CD4-positive, alpha-beta T cell treated with Interleukin-2 at 100 ng/mL for 4 hours (primary cell): ENCODE measurements at places on chromosomes 3 and 15.

DNA sequence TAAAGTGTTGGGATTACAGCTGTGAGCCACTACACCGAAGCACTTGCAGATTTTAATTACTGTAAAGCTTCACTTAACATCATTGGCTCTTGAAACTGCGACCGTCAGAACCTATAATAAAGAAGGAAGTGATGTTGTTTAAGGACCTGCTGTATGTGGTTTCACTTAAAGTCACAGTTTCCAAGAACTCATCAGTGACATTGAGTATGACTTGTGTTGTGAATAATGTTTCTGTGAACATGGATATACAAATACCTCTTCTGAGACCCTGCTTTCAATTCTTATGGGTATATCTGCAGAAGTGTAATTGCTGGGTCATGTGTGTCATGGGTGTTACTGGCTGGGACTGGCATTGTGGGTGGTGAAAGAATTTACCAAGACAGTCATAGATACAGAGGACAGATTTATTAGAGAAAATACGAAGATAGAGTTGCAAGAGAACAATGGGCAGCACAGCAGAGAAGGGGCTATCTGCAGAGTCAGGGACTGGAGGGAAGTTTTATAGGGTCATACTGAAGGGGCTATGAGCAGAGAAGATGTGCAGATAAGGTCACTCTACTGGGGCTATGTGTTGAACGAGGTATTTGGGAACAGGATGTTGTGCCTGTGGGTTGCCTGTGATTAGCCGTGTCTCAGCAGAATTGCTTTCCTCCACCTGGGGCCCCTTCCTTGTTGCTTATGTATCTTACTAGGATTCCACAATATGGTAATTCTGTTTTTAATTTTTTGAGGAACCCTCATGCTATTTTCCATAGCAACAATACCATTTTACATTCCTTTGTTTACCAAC lies 4.5 kb downstream of the NDUFB5 start:
- peak; percentile 64 for DNase-seq

DNA sequence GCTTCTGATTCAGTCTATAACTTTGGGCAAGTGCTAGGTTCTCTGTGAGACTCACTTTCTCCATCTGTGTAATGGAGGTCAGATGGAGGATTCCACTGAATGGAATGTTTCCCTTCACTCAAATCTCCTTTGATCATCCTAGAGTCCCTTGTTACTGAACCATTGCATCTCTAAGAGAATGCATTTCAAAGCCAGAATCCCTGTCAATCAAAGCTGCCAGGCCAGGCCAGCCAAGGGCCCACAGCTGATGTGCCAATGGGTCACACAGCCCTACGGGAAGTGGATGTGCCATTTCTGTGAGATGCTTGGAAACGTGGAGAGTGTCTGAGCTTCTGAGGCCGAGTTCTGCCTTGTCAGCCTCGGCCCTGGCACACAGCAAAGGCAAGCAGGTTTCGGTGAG lies 32.4 kb downstream of the SCN5A start:
- DNase-seq: no peak

DNA sequence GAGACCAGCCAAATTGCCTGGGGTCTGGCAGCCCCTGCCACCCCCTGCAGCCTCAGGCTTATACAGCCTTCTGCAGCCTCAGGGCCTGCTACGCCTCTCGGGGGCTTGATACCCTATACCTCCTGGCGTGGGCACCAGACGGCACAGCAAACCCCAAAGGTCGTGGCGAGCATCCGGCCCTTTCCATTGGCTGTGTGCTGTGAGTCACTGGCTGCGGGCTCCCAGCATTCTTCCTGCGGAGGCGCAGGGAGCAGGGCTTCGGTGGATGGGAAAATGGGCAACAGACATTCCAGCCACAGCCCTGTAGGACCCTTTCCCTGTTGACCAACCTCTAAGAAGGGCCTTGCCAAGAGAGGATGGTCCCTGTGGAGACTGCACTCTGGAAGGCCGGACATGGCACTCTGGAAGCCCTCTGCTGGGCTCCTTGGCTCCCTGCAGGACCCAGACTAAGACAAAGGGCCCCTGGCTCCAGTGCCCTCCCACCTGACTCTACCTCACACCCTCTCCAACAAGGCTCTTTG lies 59.6 kb downstream of the ITGA11 start:
- DNase-seq: no peak

DNA sequence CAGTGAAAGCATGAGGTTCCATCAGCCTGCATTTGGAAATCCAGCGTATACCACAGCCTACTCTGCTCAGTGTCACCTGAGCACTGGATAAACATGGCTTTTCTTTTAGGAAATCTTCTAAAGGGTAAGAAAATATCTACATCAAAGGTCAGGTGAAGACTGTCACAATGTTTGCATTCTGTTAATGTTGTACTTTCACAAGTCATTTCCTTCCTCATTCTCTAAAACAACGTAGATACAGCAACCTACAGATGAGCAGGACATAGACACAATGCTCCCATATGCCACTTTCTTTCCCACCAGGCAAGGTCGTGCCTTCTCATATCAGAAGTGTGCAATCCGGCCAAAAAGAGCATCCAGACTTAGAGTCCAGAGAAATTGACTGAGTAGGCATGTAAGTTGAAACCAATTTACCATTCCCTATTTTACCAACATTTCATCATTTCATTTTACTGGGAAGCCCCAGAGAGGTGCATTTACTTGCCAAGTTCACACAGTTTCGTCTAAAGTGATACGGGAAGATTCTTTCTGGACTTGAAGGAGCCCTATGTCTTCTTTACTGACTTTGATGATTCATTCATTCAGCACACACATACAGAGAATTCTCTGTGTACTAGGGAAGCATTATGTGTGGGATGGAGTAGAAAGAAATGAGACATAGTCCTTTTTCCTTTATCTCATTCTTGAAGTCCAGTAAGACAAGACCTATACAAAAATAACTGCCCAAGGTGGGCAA lies 30.6 kb upstream of the LPP start:
- DNase-seq: no peak

DNA sequence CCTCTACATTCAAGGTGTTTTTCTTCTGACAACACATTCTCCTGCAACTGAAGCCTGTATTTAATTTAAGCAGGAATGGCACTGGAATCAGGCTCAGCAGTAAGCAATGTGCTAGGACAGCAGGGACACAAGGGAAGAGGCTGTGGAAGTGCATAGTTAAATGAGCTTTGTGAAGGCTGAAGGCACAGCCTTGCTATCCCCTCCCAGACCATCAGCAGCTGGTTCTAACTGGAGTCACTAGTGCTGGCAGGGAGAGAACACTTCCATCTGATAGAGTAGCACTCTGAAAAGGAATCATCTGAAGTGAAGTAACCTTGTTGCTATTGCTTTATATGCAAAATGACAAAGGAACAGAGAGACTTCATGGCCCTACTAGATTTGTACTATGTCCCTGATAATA lies 14.7 kb downstream of the UQCC5 start:
- no peak for DNase-seq

GRCh38 chr3:194129581-194130133 lies 6.3 kb upstream of the HES1 start:
- no peak for DNase-seq

DNA sequence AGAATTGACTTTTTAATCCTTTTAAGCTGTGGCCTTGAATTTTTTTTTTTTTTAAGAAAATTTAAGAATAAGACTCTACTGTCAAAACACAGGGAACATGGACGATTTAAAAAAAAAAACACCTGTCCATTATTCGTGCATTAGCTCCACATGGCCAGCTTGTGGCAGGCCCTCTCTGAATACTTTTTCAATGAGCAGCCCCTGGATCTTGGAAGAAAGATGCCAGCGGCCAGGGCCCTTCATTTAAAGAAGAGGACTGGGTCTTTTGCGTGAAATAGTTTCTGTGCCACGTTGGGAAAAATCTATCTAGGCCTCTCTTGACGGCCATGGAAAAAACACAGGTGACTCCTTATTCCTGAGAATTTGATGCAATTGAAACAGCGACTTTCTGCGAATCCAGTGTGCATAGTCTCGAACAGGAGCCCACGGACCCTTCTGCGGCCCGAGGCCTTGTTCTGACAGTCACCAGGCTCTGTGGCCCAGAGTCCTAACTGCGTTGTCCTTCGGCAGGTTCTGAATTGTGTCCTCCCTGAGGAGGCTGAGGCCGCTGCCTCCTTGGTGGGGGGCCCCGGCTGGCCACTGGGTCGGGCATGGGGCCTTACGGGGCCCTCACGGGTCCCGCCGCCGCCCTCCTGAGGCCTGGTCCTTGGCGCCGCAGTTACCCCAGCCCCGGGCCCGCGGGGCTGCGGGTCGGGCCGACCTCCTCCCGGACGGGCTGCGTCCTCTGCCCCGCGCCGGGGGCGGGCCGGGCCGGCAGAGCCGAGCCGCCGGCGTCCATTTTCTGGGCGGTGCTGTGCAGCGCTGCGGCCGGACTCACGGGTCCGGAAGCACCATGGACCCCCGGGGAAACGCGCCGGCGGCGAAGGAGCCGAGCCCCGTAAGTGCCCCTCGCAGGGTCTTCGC lies 33.5 kb downstream of the ZBTB38 start:
- DNase-seq: peak; percentile 53

GRCh38 chr3:56952061-56952460 lies 108.4 kb upstream of the SPATA12 start:
- no peak for DNase-seq

DNA sequence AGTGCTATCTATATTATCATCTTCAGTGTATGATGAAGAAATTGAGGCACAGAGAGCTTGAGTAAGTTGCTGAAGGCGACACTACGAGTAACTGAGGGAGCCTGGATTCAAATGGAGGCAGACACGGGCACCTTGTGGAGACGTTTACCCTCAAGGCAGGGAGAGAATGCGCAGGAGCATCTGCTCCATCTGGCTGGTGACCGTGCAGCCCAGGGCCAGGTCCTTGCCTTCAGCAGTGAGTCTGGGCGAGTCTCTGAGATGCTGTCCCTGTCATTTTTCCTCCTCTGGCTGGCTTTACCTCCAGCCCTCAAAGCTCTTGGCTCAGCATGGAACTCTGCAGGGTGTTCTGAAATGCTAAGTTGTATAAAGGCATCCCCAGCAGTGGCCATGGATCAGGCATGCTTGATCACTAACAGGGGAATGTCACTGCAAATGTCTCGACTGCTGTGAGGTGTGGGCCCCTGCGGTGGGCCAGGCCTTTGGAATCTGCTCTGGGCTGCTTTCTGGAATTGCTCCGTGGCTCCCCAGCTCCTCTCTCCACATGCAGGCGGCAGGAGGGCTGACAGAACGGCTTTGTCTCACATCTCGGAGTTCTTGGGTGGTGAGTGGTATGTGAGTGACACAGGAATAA lies 19.7 kb downstream of the SPSB4 start:
- no peak for DNase-seq

GRCh38 chr3:8197384-8197783 lies 304.2 kb upstream of the LMCD1 start:
- DNase-seq: no peak

GRCh38 chr3:46538803-46539442 lies 27.2 kb downstream of the LRRC2 start:
- peak; percentile 93 for DNase-seq

GRCh38 chr15:47364230-47365141 lies 352.8 kb upstream of the SEMA6D start:
- no peak for DNase-seq
